Kidney epithelial cell (primary cell): ENCODE measurements at places on chromosomes 7 and 10. TPM values are rescaled to one million over a fixed set of nuclear protein-coding genes. Genes with fewer than 3 reads are reported as not detected.

GRCh38 chr7:3067193-3067592 lies 23.5 kb upstream of the CARD11 start:
- DNase-seq = no peak

DNA sequence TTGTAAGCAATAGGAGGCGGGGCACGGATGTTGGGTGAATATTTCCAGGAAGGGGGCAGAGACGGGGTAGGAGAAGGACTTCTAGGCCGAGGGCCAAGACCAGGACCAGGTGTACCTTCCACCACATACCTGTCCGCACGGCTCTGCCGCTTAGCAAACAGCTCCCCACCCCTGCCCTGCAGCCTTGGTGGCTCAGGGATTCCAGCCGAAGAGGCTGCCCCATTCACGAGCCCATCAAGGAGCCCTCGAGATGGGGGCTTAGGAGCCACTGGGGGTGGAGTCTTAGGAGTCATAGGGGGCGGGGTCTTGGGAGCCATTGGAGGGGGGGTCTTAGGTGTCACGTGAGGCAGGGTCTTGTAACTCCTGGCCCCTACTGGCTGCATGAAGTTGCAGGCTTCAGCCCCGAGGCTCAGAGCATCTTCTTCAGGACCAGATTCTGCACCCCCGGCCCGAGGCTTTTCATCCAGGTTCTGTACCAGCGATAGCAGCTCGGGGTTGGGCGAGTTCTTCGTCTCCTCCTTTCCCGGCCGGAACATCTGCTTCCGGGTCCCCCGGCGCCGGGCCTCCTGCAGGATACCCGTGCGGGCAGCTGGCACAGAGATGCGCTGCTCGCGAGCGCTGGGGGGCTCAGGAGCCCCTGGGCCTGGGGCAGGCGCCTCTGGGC lies 6.1 kb upstream of the MYOZ1 start:
- DNase-seq = no peak

DNA sequence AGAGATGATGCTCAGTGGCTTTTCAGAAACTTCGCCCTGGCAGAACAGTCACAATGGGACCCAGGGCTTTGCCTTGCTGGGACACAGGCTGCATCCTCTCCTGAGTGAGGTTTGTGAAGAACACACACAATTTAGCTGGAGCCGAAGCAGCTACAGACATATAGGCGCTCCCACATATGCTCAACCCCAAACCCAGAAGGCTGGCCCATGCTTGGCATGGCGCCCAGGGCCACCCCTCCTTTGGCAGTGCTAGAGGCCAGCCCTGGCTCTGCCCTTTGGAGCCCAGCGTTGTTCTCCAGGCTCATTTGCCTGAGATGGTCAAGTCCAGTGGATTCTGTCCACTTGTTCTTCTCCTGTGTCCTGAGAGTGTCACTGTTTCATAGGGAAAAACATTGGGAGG lies 94.4 kb downstream of the WDFY4 start:
- no peak for DNase-seq

The RHOBTB1 gene
- total RNA-seq = 21.3 and 22.2 TPM in 2 replicates

- no peak for DNase-seq
Measured at GRCh38 chr10:68954904-68955303, 1.1 kb upstream of the DDX21 start.

The CALML3 gene
- total RNA-seq = not detected in 2 replicates

DNA sequence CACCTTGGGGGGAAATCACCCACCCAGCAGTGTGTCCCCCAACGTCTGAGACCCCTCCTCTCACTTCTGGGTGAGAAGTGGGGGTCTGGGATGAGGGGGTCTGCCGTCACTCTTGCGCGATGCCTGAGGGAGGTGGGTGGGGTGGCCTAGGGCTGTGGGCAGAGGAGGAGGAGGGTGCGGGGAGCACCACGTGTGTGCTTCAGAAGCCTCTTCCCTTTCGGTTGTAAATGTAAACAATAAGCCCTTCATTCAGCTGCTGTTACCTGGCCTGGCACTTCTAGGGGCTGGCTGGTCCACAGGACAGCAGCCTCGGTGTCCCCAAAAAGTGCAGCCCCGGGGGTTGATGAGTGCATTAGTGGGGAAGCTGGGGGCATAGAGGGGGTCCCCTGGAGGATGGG lies 1.3 kb downstream of the CLIP2 start:
- DNase-seq = no peak

DNA sequence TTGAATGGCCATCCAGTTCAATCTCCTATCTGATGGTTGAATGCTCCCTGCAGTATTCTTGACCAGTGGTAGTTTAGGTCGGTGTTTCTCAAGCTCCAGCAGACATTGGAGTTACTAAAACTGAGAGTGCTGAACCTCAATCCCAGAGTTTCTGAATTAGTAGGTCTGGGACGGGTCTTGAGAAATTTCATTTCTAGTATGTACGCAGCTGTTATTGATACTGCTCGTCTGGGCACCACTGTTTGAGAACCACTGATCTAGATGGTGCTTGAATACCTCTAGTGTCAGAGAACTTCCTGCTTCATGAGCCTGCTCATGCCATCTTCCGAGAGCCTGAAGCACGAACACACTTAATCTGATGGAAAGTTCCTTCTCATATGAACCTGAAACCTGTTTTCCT lies 99.4 kb upstream of the CREB5 start:
- no peak for DNase-seq

GRCh38 chr7:25167262-25167843 lies 42.3 kb upstream of the CYCS start:
- no peak for DNase-seq

GRCh38 chr10:72331575-72332422 lies 22.9 kb downstream of the DNAJB12 start:
- peak; percentile 88 for DNase-seq

GRCh38 chr10:130745821-130746220 lies 565.7 kb downstream of the TCERG1L start:
- no peak for DNase-seq

- no peak for DNase-seq
Measured at GRCh38 chr7:5636446-5636835, 145.0 kb downstream of the RNF216 start.

DNA sequence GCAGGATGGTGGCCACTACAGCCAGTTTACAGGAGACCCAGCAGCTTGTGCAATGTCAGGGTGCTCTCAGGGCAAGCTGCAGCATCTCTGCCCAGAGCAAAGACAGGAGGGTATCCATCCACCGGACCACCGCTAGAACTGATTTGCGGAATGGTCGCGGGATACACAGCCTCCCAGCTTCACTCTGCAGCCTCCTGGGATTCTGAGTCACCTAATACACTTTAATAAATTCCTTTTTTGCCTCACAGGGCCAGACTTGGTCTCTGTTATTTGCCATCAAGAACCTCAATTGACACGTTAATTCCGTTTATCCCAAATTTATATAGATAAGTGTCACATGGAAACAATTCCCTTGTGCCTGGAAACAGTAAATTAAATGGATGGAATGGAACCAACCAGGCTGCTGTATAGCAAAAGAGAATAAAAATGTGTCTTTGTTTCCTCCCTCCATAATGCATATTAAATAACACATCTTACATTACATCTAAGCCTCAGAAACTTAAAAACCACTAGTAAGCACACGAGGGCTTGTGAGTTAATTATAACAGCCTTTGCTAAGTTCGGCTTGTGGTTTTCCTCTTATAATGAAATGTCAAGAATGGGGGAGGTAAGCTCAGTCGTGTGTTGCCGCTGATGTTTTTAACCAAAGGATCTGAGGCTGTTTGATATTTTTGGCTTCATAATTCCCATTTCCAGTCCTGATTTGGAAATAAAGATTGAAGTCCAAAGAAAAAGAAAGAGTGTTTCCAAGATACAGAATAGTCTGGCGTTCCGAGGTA lies 52.1 kb downstream of the ADRB1 start:
- no peak for DNase-seq

The MMRN2 gene
- total RNA-seq = 0.08 and 0.14 TPM in 2 replicates

GRCh38 chr10:101438881-101439391 lies 85.0 kb downstream of the BTRC start:
- no peak for DNase-seq

The BLNK gene
- total RNA-seq = 0.38 and 0.55 TPM in 2 replicates

GRCh38 chr7:155223021-155223420 lies 74.7 kb upstream of the INSIG1 start:
- no peak for DNase-seq

The GPR158 gene
- total RNA-seq = not detected in 2 replicates

GRCh38 chr7:7808156-7808555 lies 89.7 kb upstream of the RPA3 start:
- DNase-seq = no peak

GRCh38 chr10:78955206-78955605 lies 113.6 kb upstream of the ZMIZ1 start:
- no peak for DNase-seq

DNA sequence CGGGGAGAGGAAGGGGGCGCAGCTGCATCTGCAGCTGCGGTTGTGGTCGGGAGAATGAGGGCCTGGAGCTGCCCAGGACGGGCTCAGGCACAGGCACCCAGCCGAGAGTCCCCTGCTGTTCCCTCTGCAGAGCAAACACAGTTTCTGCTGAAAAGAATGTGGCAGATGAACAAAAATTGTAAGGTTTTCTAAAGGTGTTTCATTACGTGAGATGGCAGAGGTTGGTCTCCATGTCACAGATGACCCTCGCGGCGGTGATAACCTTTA lies 456.2 kb downstream of the DNAJB6 start:
- DNase-seq = no peak

GRCh38 chr10:79397575-79398303 lies 47.7 kb downstream of the ZCCHC24 start:
- DNase-seq = no peak

The POLR2J2 gene
- total RNA-seq = 0.14 and 1.2 TPM in 2 replicates

- DNase-seq = no peak
Measured at GRCh38 chr7:37592366-37592765, 91.2 kb upstream of the GPR141 start.

The CDH23 gene
- 0.04 and 0.14 TPM in 2 replicates for total RNA-seq

DNA sequence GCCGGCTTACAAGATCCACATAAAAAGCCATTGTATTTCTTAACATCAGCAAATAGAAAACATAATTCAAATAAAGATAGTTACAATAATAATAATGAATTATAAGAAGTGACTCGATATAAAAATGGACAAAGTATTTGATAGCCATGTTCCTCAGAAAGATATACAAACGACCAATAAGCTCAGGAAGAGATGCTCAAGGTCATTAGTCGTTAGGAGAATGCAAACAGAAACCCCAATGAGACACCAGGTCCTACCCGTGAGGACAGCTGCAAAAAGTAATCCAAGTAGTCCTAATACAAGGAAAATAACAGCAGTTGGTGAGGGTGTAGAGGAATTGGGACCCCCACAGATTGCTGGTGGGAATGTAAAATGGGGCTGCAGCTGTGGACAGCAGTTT lies 54.2 kb upstream of the INPP5A start:
- DNase-seq = no peak

- no peak for DNase-seq
Measured at GRCh38 chr7:51369746-51370145, 53.1 kb upstream of the COBL start.

The AHCYL2 gene
- 9.5 and 10.1 TPM in 2 replicates for total RNA-seq

- no peak for DNase-seq
Measured at GRCh38 chr10:11167233-11167966, 149.7 kb downstream of the CELF2 start.

- no peak for DNase-seq
Measured at GRCh38 chr7:137564677-137565076, 221.1 kb upstream of the PTN start.

DNA sequence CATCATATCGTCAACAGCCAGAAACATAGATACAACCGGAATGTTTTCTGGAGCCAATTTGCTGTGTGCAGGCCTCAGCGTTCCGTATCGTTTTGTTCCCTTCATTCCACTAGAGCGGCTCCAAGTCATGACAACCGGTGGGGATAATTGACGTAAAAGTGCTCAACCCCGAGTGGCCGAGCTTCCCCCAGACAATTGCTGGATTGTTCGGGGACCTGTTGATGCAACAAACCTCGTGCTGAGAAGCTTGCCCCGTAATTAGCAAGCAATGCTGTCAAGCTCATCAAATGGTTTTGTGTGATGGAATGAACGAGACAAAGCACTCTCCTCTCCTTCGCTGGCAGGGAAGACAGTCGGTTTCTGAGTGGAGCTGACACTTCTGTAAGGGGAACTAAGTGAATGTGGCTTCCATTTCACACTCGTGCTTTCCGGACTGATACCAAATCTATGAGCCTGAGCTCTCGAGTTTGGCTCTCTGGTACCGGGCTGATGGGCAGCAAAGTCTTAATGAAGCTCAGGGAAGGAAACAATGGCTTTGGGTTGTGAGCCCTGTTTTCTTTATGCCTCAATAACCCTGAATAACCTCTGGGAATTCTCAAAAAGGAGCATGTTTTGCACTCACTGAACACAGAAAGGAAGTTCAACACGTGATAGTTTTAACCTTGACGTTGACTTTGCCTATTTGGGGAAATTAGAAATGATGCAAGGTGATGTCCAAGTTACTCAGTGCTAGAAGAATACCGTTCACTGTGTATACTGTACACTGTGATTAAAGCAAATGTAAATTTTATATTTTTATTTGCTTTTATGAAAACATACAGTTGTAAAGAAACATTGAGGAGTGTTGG lies 220.5 kb downstream of the BAMBI start:
- DNase-seq = no peak

DNA sequence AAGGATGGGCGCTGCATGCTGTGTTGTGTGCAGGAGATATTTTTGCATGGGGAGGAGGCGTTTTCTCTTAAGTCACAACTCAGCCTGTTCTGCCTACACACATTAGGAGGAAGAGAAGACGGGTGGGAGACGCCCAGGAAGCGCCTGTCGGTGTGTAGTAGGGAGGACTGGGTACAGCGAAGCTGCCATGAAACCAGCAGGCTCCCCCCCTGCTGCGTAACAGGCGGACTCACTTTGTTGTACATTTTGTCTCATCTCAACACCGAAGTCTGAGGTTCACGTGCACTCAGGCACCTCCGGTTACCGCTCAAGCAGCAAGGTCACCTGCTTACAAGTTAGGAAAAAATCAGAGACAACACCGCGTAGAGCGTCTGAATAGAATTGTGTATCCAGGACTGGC lies 56.3 kb downstream of the CRTAC1 start:
- no peak for DNase-seq

- no peak for DNase-seq
Measured at GRCh38 chr10:3102720-3103427, 35.5 kb downstream of the PFKP start.

The FGL2 gene
- total RNA-seq = 0.13 and 0.21 TPM in 2 replicates

The GJD4 gene
- total RNA-seq = not detected in 2 replicates

DNA sequence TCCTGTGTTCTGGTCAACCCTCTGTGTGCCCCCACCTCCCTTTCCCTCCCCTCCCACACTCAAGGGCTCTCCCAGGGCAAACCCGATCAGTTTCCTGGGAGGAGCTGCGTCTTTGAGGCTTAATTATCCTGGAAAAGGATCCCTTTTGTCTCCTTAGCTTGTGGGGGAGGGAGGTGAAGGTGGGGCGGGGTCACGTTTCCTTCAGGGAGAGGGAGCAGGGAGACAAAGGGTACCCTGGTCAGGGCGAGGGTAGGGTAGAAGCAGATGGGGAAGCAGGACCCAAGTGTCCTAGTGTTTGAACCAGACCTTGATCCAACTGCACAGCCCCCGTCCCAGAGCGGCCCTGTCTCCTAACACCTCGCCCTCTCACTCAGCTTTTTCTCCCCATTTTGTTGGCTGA lies 90.1 kb downstream of the HIF1AN start:
- DNase-seq = no peak

The SLC26A4 gene
- 0.14 and 0.25 TPM in 2 replicates for total RNA-seq
